ENCODE measurements at places on chromosomes 4 and X.

- DNase-seq: no peak
Measured at GRCh38 chrX:108186811-108187210, 95.2 kb downstream of the ATG4A start.

- no peak for DNase-seq
Measured at GRCh38 chr4:28469886-28470285, 1609.2 kb downstream of the STIM2 start.

DNA sequence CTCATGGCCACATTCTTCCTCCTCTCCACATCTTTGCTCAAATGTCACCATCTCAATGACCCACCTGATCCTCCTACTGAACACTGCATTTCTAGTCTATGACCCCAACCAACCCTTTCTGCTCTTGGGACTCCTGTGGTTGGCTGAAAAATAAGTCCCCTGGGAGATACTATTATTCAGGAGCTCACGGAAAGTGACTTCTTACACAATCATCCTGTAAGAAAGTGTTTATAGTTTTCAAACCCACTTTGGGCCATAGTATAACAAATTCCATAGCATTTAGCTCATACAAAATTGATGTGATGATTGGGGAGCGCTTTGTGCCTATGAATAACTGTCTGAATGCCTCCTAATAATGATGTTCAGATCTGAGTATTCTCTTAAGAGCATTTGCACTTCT is 161.4 kb upstream of the HS3ST1 start:
- no peak for DNase-seq

GRCh38 chr4:13432453-13432852 is 51.7 kb downstream of the RAB28 start:
- no peak for DNase-seq

DNA sequence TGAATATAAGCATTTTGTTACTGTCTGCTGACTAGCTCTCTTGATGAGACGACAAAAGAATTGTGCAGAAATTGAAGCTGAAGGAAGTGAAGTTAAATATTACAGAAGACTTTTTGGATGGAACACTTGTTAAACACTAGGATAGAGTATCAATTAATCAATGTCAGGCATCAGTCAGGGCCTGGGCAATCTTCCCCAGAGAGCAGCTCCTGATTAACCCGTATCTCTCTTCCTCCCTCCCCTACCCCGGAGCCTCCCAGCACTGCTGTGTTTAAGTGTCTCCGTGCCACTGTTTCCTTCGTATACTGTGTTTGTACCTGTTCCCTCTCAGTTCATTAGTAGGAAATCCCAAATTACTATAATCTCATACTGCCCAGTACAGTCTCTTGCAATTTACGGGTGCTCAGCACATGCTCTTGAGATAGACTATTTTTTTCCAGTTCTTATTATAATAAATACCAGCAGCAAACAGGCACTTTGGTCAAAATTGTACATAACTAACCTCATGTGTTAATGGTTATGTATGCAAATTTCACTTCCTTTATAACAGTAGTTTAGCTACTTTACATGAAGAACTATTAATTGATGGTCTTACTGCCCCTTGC is 765.7 kb upstream of the FTHL17 start:
- DNase-seq: no peak

- DNase-seq: no peak
Measured at GRCh38 chrX:41449615-41450014, 2.5 kb downstream of the NYX start.

DNA sequence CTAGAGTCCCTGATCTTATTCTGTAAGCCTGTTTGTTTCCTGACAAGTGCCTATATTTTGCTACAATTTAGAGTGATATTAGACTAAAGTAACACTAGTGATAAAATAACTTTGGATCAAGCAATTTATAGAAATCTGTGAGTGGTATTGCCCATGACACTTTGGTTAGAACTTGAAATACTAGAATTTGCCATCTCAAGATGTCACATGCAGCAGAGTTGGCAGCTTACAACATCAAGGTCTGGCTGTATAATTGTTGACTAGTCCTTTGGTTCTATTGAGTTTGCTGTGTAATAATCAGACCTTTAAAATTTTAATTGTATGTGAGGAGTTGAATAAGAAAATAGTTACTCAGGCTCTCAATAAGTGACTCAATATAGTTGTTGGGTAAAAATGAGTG is 167.1 kb downstream of the RAPGEF2 start:
- no peak for DNase-seq

DNA sequence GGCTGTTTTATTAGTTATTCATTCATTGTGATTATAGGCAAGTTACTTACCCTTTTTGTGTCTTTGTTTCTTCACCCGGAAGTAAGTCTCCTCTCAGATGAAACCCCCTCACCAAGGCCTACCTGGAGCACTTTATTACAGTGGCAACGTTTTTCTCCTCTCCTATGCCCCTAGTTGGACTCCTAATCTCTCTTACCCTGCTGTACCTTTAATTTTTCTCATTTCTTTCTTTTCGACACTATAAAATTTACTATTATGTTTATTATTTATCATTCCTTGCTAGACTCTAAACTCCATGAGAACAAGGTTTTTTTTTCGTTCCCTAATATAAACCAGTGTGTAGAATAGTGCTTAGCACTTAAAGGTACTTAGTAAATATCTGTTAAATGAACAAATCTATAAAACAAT is 17.5 kb downstream of the STAP1 start:
- DNase-seq: no peak
